CD4-positive, alpha-beta T cell (primary cell): ENCODE measurements at places on chromosomes 1 and 21. TPM values are rescaled to one million over a fixed set of nuclear protein-coding genes. Genes with fewer than 3 reads are reported as not detected.

The AIM2 gene
- 0.74 TPM for total RNA-seq

The KIAA1614 gene
- 0.20 TPM for total RNA-seq

- H3K27me3 ChIP-seq, result no peaks in the 10 kb centered on the region
- no peak for DNase-seq
- no peaks in the 10 kb centered on the region for H3K36me3 ChIP-seq
- no peak overlapping the region for H3K27ac ChIP-seq
- H3K4me1 ChIP-seq, result no peaks in the 10 kb centered on the region
Measured at GRCh38 chr1:31218705-31219104, 21.0 kb downstream of the NKAIN1 start.

The WNT3A gene
- total RNA-seq, result 0.08 TPM

- peak within 1 kb of the TSS; percentile 90 for H3K27ac ChIP-seq
- no peaks in the 10 kb centered on the region for H3K27me3 ChIP-seq
- H3K36me3 ChIP-seq, result peaks cover 29% of the 10 kb centered on the region
- DNase-seq, result peak; percentile 92
- peak within 1 kb of the TSS; percentile 93 for H3K4me3 ChIP-seq
Measured at GRCh38 chr21:39348355-39349210, at the start of gene HMGN1. TSS of gene HMGN1 (minus strand) at chr21:39349088. CDS start at chr21:39348917, 171 bp downstream.

The DCDC2B gene
- total RNA-seq, result not detected

The CATSPER4 gene
- not detected for total RNA-seq
